ENCODE measurements at places on chromosomes 6 and 20. TPM values are rescaled to one million over a fixed set of nuclear protein-coding genes. Genes with fewer than 3 reads are reported as not detected.

MAPK13 gene
- 8.3 TPM for total RNA-seq

LHFPL5 gene
- total RNA-seq, result not detected

MOG gene
- not detected for total RNA-seq

NINL gene
- total RNA-seq, result 8.6 TPM

NRSN2 gene
- 51.0 TPM for total RNA-seq
